ENCODE measurements at places on chromosomes 5 and 9.

DNA sequence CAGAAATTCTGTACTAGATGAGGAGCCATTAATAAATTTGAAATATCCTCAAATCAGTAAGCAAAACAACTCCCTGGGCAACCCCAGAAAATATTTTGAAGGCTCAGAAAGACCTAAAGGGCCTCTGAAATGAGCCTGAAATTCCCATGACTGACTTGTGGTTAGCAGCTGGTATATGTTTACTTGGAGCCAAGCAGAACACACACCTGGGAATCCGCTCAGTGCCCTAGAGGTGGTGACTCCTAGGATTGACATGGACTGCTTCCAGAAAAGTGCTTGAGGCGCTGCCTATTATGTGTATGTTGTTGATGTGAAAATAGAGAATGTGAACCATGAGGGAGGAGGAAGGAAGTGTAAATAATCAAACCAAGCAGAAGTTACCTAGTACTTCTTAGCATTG lies 14.7 kb downstream of the RFK start:
- no peak for DNase-seq

DNA sequence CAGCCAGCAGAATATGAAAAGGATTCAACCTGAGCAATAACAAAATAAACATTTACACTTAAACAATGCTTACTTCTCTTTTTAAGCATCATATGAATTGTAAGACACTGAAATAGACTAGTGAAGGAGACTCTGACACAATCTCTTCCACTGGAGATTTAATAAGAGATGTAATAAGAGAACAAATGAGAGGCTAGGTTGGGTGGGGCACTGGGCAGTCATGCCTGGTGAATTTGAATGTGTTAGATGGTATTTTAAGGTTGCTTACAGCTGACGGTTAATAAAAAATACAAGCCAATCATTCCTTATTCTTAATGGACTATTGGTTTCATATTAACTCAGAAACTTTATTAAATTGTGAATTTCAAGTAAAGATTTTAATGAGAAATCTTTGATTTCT lies 105.9 kb upstream of the TARS1 start:
- no peak for DNase-seq

DNA sequence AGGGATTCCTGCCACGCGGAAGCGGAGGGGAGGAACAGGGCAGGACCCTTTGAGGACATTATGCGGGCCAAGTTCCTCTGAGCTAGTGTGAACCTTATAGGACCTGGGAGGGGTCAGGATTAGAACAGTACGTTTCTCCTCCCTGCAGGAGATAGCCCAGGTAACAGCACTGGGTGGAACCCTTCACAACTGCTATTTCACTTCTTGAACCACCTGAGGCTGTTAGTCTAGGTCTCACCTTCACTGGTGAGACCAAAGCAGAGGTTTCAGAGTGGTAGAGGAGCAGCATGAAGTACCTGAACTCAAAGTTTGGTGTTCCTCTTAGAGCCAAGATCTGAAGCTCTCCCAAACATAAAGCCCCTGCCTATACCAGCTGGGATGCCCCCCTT lies 832 bp downstream of the EIF4EBP3 start:
- DNase-seq: no peak

DNA sequence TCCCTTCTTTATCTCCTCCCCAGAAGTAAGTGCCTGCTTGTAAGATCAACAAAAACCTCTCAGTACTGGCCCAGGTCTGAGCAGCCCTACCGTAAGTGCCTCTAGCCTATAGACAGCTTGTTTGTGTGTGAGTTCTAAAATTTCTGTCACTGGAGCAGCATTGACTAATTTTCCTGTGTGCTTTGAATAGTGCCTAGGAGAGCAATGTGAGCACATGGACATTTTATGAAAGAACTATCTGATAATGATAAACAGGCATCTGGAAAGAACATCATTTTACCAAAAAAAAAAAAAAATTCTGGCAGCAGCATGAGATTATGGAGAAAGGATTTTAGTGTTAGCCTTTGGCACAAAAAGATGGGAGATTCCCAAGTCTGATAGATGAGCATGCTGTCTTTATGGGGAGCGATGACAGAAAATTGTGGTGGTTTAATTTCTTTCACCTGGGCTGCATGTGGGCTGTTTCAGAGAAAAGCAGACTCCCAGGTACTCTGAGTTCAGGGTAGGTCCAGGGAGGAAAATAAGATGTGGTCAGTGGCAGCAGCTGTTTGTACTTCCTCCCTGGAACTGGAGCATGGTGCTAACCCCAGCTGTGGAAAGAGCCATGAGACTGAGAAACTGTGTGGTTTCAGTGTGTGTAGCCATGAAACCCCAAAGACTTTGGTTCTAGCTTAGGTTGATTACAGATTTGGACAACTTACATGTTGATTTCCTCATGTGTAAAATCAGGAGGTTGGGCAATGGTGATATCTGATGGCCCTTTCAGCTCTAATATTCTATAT lies 419.9 kb downstream of the NTRK2 start:
- DNase-seq: no peak
